ENCODE measurements at places on chromosomes 3 and 15.

- DNase-seq = no peak
These were observed 104.8 kb downstream of the PLCH1 start for GRCh38 chr3:155640098-155640497.

DNA sequence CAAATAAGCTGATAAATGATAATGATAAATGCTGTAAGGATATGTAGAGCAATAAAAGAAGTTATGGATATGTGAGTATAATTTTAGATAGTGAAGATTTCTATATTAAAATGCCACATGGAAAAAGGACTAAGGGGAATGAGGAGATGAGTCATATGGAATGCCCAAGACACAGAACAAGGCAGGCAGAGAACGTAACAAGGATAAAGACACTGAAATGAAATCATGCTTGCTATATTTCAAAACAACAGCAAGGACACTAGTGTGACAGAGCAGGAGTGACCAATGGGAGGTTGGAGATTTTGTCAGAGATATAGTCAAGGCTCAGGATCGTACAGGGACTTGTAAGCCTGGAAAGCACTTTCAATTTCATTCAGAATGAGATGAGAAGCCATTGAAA is 621.5 kb upstream of the SEMA6D start:
- DNase-seq = no peak

DNA sequence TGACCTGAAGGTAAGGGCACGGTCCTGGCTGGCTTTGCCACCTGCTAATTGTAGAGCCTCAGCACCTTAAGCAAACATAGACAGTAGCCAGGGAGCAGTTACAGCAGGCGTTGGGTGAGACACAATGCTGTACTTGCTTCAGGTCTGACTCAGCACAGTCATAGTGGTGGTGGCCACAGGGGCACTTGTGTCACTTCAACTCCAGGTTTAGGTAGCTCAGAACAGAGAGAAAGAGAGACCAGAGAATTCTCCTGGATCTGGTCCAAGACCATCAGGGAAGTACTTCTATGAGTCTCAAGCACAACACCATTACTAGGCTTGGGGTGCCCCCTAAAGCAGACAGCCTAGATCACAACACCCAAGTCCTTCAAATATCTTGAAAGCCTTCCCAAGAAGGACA is 204.4 kb downstream of the OTOL1 start:
- no peak for DNase-seq

GRCh38 chr15:41061667-41062066 is 54.4 kb downstream of the INO80 start:
- no peak for DNase-seq

DNA sequence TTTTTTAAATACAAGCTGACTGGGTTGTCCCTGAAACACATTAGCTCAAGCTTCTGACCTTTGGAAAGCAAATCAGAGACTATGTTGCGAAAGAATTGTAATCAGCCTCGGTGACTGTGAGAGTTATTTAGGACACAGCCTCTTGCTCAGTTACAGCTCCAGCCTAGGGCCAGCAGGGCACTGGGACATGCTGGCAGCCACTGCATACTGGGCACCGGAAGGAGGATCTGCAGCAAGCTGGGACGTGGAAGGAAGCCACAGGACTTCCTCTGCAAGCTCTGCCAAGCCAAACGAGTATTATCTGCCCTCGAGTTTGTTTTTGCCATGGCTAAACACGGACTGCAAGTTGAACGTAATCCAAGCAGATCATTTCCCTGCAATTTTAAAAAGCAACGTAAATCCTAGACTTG is 24.4 kb upstream of the COPG1 start:
- DNase-seq = peak; percentile 7

DNA sequence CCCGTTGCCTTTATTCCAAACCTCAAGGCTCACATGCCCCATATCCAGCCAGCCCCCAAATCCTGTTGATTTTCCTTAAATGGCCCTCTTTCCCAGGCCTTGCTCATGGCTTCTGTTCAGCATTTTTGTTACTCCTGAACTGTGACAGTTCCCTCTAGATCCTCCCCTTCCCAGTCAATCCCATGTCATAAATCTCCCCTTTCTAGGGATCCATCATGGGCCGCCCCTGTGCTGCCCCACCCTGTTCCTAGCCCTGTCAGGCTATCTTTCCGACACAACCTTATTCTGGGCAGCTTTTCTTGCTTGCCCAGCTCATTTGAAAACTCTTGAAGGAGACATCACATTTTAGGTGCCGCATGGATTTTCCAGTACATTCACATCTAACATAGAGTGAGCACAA is 84.8 kb downstream of the TLE3 start:
- DNase-seq = no peak

- DNase-seq = no peak
These were observed 321.8 kb upstream of the STAC start for GRCh38 chr3:36058404-36059030.

- DNase-seq = no peak
These were observed 28.8 kb downstream of the ETFA start for GRCh38 chr15:76282465-76282864.

DNA sequence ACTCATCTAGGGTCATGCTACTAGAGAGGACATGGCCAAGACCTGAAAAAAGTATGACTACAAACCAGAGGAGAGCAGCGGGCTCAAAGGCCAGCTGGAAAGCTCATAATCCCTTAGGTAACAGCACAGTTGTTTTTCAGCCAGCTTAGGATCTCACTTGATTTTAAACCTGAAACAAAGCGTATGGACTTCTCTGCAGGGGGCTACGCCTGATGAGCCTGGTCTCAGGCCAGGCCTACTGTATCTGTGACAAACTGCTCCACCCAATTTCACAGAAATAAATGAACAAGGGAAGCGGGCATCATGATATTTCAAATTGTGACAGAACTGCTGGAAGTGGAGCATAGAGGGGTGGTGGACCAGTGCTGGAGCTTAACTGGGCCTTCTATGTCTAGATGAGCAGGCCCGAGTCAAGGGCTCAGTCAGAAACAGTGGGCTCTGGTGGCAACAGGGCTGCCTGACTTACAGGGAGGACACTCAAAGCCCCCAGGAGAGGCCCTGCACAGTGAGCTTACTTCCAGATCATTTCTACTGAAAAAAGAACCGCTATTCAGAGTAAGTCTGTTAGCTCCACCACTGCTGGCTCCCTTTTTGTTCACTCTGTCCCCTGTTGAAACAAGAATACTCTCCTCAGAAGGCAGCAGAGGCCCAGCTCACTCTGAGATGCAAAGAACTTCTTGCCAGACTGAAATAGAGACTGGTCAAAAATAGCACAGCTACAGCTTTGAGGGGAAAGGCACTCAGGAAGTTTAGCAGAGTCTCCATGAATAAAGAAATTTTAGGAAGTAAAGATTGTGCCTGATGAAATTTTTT is 47.0 kb downstream of the LRIG1 start:
- DNase-seq = no peak

- no peak for DNase-seq
These were observed 769.8 kb downstream of the EPHA3 start for GRCh38 chr3:89877230-89877629.

DNA sequence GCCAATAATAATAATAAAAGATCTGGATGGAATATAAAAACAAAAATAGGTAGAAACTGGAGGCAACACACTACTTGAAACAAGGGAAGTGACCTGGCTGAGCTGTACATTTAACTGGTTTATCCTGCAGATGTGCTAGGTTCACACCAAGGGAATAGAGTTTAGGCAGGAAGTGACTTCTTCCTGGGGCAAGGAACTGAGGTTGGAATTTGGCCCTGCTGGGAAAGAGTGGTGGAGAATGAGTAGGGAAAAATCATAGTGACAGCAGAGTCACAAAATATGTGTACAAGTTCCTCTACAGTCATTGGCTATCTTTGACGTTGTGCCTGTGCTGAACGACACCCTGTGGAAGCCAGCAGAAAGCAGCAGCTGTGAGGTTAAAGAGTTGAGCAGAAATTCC is 44.1 kb downstream of the ARHGAP11B start:
- no peak for DNase-seq

Data from CD4-positive, alpha-beta T cell treated with Interferon alpha-2 for 1 hour (primary cell).